ENCODE measurements at places on chromosomes 4 and X.

GRCh38 chrX:78997870-78998558 lies 52.8 kb downstream of the P2RY10 start:
- no peak for DNase-seq

GRCh38 chr4:150875367-150875766 lies 139.7 kb downstream of the LRBA start:
- no peak for DNase-seq

DNA sequence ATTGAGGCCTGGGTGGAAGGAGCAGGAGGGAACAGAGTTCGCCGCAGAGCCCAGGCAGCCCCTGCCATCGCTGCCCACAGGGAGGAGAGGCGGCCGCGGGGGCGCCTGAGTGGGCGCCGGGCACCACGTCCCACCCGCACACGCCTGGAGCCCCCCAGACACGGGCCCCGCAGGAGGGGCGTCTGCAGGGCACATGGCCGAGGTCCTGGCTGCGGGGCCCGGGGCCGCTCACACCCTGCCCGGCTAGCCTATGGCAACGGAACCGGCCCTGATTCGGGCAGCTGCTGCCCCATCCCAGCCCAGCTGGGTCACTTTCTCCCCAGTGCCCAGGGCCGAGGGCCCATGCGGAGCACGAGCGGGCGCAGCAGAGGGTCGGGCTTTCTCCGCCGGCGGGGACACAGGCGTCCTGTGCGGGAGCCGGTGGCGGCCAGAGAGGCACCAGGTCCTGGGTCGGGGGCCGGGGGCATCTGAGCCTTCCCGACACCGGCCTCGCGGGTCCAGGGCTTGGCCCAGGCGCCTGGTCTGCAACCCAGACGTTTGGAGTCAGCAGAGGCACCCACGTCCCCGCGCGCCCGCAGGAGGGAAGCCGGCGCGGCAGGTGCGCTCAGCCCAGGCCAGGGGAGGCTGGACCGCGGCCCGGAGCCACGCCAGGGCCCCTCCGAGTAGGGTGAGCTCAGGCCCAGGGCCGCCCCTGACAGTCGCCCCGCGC lies 91.2 kb downstream of the FAM53A start:
- no peak for DNase-seq

DNA sequence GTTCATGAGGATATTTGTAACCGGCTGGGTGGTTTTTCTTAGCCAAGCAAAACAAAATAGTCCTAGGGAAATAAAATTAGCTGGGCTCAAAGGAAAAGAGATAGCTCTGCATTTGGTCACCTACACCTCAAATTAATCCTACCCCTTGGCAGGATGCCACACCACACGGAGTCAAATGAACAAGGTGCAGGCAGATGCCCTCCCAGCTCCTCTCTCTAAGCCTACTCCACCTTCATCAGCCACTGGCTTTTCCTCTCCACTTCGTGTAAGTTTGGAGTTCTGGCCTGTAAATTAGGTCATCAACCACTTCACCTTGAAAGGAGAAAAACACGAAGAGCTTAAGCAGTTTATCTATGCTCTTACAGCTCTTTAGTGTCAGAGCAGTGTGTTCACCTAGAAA lies 1.4 kb downstream of the DDIT4L start:
- no peak for DNase-seq

- DNase-seq = no peak
Observed at GRCh38 chr4:6840062-6840976, 57.8 kb downstream of the KIAA0232 start.

DNA sequence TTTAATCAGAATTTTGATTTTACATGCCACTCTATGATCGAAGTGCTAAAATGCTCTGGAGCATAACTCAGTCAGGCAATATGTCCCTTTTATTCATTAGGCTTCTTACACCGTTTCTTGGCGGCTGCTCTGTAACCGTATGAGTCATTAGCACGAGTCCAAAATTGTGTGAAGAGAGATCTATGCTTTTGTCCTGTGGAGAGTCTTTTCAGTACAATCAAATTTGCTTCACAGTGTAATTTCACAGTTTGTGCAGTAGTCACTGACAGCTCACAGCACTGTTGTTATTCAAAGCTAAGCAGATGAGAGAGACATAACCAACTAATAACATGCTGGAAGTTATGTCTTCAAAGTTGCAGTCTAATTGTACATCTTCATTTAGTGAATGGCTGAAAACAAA lies 167.8 kb downstream of the PCDH10 start:
- DNase-seq = no peak

DNA sequence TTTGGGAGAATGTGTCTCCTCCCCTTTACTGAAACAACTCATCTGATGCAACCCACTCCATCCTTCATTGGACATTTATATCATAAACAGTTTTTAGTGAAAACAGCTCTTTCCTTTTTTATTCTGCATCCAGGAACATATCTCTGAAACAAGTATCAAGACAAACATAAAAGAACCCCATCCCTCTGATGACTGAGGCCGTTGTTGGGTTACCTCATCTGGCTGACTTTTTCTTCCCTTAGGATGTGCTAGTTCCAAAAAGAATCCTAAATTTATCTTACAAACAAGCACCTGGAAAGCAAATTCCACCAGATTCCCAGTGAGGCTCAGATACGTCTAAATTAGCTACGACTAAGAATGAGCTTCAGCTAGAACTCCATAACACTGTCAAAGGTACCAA lies 483.7 kb upstream of the INTU start:
- DNase-seq = no peak

GRCh38 chrX:9153300-9153699 lies 119.4 kb upstream of the FAM9B start:
- DNase-seq = no peak

- peak; percentile 92 for DNase-seq
Observed at GRCh38 chr4:127782025-127782274, 172 bp upstream of the HSPA4L start.

- DNase-seq = peak; percentile 35
Observed at GRCh38 chrX:3712051-3712869, 1.2 kb downstream of the PRKX start.

DNA sequence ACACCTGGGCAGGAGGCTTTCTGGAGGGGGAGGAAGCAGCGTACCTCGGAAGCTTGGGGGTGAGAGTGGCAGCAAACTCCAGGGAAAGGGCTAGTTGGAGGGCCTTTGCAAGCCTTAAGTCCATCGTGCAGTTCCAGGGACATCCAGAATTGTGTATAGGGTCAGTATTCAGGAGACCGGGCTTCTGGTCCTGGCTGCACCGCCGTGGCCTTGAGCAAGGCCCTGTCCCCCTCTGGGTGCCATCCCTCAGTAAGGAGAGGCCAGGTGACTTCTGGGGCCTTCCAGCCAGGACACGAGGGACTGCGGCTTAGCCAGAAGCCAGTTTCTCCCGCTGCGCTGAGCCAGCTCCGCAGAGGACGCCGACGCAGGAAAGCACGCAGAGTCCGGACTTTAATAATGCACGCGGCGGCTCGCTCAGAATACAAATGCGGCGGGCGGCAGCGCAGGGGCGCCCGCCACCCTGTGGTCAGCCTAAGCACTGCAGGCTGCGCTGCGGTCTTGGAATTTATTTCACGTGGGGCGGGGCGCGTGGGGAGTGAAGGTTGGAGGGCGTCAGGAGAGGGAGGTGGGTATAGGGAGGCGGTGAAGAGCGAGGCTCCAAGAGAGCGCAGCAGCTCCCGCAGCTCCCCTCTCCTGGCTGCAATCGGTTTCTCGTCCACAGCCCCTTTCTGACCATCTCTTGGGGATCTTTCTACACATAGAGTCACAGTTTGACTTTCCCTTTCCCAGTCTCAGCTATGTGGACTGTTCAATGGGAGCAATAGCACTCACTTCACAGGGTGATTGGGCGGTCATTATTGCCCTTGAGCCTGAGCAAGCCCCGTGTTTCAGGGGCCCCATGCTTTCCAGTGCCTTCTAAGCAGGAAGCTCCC lies 94.1 kb upstream of the GPR50 start:
- peak; percentile 41 for DNase-seq

Data from erythroblast (primary cell).